ENCODE measurements at places on chromosomes 4 and X.

DNA sequence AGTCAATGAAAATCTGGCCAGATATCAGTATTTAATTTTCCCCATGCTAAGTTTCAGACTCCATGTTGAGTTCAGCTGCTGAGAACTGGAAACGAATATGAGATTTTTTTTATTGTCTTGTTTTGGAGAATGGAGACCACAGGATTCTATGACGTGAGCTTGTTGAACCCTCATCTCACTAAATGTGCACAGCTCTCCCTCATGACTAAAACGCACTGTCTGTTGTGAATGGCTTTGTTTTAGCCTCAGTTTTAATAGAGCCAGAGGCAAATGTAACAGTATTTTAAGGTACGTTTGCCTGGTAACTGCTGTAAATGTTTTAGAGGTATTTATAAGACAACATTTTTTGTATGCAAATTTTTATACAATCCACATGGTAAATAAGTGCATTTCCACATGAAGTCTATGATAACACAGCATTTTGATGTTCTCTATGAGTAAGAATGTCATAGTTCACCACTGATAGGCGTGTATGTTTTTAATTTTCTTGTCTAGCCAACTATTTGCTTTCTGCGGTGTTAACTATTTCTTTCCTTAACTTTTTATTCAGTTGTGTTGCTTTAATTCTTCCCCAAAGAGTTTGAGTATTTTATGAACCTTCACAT lies 1159.3 kb upstream of the TENM3 start:
- DNase-seq, result no peak

- DNase-seq, result no peak
These were observed 34.0 kb upstream of the PLAC1 start for GRCh38 chrX:134692233-134692632.

GRCh38 chrX:17024886-17025285 lies 78.4 kb downstream of the REPS2 start:
- no peak for DNase-seq

- no peak for DNase-seq
These were observed 4.5 kb downstream of the CFAP299 start for GRCh38 chr4:80340036-80340435.

- DNase-seq, result no peak
These were observed 218.4 kb downstream of the SLITRK2 start for GRCh38 chrX:146036000-146036399.

- no peak for DNase-seq
These were observed 771 bp upstream of the RBPJ start for GRCh38 chr4:26319949-26320537.

DNA sequence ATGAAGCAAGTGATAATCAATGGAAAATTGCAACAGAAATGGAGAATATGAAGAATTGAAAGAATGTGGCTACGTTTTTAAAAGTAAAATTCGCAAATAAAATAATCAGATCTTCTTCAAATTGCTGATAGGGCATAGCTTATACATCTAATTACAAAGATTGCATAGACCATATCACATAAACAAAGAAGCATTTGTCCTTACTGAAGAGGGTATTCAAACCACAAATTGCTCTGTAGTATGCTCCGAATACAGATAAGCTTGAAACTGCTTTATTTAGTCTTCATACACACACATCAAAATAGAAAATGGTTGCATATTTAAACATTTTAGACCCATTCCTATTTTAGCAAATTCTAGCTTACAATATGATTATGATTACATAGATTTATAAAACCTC lies 206.7 kb upstream of the SLIT2 start:
- DNase-seq, result no peak

DNA sequence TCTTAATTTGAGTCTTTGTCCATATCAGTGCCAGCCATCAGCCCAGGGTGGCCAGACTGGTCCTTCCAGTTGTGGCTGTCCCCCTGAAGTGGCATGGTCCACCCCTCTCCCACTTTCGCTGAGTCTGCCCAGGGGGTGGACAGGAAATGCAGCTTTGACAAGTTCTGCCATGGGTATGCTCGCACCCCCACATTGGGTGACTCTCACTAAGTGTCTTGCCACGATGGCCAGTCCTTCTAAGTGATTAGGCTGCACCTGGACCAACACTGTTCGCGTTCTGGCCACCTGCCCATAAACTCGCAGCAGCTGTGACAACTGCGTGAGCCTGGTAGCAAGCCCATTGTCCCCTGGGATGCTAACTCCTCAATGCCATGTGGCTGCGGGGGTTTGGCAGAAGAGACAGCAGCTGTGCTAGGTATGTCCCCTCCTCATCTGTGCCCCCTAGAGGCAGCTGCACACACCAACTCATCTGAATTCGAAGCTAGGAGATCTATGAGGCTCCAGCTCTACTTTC lies 10.0 kb upstream of the LNX1 start:
- peak; percentile 46 for DNase-seq

GRCh38 chrX:12709047-12709446 lies 82.2 kb upstream of the PRPS2 start:
- DNase-seq, result peak; percentile 74

DNA sequence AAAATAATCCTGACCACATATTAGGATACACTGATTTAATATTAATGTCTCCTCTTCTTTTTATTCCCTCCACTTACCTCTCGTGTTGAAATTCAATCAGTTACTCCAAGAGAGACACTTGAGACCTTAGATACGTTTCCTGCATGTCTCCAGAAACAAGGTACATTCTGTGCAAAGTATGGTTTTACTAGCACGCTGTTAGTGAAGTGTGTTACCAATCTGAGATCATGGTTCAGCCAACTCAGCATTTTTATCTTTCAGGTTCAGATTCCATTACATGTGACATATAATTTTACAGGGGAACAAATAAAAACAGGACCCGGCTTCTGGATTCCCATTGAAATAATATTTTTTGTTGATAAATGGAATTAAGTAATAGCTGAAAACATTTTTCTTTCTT lies 32.2 kb downstream of the PDLIM5 start:
- no peak for DNase-seq

- DNase-seq, result no peak
These were observed 34.4 kb downstream of the BBS12 start for GRCh38 chr4:122766950-122767349.

DNA sequence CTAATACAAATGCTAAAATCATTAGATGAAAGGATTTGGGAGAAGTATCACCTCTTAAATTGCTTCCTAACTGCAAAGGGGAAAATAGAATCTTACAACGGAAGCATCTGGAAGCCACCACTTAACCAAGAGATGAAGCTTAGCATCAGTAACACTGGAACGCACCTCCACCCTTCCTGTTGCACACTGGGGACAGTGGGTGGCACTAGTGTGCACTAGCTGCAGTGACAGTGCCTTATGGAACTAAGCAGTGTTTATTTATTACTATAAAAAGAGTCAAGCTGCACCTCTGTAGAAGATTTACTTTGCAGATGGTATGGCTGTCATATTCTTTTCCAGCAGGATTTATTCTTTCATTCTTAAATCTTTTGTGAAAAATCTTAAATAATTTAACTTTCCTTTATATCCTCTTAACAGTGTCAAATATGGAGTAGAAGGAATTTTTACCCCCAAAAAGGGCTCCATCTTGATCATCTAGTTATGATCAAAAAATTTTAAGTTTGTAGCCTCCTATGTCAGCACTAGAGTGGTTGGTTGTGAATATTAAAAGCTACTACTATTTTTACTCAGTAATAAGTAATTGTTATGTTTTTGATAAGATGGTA lies 76.7 kb downstream of the SCD5 start:
- peak; percentile 52 for DNase-seq

GRCh38 chr4:152983774-152984411 lies 47.8 kb downstream of the FHDC1 start:
- peak; percentile 77 for DNase-seq

DNA sequence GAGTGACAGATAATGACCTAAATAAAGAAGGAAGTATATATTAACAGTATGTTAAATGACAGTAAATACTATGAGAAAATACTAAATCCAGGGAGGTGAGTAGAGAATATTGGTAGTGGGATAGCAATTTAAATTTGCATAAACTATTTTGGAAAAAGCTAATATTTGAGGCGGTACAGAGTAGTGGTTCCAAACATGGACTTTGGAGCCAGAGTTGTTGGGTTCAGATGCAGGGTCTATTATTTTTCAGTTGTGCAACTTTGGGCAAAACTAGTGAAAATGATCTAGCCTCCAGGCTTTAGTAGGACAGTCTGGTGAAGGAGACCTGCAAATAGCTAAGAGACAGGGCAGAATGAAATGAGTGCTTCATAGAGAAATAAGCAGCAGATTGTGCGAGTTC lies 84.8 kb upstream of the SOX3 start:
- no peak for DNase-seq

DNA sequence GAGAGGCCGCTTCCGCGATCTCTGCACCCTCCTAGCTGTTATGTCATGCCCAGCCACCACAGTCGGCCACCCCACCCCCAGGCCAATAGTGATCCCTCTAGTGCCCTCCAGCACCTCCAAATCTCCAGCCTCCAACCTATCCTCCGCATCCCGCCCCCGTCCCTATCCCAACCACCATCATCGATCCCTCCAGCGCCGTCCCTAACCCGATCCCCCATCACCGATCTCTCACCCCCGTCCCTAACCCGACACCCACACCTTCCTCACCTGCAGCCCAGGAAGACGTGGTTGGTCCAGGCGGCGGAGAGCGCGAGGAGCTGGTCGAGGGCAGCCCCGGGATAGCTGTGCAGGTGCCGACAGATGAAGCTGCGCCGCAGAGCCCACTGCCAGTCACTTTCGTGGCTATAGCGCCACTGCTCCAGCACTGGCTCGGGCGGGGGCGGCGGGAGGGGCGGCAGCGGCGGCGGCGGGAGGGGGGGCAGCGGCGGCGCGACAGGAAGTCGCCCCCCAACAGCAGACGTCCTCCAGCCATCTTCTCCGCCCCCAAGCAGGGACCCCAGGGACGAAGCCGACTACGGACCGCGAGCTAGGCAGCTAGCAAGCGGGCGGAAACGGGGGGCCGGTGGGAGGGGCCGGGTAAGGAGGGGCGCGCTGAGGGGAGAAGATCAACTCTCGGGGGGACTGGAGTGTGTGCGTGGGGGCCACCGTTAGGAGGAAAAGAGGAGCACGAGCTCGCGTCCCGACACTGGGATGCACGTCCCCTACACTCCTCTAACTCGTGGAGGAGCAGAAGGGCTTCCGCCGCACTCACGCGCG lies 552 bp downstream of the NKRF start:
- DNase-seq, result no peak

DNA sequence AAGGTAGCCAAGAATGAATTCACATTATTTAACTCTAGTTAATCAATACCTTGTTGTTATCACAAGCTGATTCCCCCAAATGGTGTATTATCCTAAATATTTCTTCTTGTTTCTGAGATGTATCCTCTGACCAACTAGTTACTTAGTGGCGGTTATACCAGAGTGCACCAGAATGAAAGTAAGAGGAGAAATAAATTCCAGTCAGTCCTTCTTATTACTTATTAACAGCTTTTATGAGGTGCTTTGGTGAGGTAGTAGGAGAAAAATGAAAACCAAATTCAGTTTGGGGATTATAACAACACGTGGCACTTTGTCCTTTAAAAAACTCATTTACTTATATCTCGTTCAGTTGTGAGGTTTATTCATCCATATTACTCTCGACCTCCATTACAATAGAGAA lies 101.9 kb downstream of the AMMECR1 start:
- DNase-seq, result no peak

- DNase-seq, result no peak
These were observed 8.8 kb downstream of the PROM1 start for GRCh38 chr4:16075061-16075460.
